ENCODE measurements at places on chromosomes 7 and 10.

DNA sequence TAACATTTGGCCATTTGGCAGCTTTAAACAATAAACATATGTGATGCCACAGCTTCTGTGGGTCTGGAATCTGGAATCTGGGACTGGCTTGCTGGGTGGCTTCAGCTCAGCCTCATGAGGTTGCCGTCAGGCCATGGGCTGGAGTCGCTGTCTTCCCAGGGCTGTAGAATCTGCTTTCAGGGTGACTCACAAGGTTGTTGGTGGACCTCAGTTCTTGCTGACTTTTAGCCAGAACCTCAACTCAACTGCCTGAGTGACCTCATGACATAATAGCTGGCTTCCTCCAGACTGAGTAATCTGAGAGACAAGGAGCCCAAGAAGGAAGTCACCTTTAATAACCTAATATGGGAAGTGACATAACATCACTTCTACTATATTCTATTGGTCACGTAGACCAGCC is 44.6 kb upstream of the TSPAN13 start:
- DNase-seq: no peak

GRCh38 chr7:125336326-125336725 is 406.7 kb upstream of the POT1 start:
- DNase-seq: no peak

DNA sequence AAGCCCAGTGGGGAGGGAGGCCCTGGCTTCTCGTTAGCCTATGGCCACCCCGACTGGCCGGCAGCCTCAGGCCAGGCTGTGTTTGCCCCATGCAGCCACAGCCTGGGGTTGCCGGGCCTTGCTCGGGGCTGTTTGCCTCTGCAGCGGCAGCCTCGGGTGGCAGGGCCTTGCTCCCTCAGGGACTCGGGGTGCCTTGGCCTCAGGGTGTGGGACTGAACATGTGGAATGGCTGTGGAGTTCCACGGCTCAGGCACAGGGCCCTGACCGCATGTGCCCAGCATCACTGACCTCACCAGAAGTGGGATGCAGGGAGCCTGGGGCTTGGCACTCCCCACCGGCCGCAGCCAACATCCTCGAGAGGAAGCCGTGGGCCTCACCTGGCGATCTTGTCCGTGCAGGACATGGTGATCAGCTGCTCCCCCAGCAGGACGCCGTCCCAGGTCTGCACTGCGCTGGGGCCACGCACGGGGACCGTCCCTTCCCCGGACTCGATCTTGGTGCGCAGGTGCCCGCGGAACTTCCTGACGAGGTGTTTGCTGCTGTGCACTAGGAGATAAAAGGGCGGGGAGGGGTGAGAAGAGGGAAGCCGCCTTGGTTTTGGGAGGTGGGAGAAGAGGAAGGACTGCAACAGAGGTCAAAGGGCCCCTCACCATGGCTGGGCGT is 160.5 kb downstream of the WDR37 start:
- no peak for DNase-seq

DNA sequence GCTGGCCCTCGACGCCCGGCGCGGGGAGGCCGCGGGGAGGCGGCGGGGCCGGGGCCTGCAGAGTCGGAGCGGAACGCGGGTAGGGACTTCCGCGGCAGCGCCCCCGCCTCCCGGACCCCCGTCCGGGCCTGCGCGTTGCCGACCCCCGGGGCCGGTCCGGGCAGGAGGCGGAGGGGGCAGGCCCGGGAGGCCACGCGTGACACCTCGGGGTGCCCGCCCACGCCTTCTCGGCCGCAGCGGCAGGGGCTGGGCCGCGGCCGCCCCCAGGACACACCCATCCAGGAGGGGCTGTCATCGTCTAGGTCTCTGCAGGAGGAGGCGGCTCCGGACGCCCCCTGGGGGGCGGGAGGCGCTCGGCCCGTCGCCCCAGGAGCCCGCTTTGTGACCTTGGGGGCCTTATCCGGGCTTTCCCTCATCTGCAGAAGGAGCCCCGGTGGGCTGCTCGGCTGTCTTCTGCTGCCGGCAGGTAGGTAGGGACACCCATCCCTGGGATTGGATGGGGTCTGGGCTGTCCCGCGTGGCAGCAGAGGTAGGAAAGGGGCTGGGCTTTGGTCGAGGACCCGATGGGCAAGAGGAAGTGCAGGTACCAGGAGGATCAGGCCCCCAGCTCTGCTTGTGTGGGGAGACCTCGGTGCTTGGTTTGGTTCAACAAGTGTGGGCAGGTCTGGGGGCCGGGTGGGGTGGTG is 569 bp downstream of the ZNF316 start:
- DNase-seq: peak; percentile 77

DNA sequence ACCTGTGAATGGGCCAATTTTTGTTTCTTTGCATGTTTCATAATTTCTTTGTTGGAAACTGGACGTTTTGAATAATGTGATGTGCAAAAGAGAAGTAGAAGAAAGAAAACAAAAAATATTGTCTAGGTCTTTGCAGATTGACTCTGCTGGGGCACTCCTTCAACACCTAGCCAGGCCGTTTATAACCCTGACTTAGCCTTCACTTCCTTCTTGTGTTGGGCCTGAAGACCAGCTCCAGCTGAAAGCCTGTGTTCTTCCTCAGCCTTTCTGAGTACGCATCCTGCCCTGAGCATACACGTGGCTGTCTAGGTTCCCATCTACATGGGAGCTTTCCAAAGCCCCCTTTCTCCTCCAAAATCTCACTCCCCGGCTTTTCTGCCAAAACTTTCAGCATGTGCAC is 41.9 kb downstream of the LMTK2 start:
- DNase-seq: no peak

GRCh38 chr10:5905854-5906507 is 15.9 kb downstream of the FBH1 start:
- no peak for DNase-seq

Data from RPMI8226 (cell line).